ENCODE measurements at places on chromosomes 2 and 18.

GRCh38 chr2:193240752-193241151, 1046.0 kb upstream of the TMEFF2 start:
- no peak for DNase-seq

DNA sequence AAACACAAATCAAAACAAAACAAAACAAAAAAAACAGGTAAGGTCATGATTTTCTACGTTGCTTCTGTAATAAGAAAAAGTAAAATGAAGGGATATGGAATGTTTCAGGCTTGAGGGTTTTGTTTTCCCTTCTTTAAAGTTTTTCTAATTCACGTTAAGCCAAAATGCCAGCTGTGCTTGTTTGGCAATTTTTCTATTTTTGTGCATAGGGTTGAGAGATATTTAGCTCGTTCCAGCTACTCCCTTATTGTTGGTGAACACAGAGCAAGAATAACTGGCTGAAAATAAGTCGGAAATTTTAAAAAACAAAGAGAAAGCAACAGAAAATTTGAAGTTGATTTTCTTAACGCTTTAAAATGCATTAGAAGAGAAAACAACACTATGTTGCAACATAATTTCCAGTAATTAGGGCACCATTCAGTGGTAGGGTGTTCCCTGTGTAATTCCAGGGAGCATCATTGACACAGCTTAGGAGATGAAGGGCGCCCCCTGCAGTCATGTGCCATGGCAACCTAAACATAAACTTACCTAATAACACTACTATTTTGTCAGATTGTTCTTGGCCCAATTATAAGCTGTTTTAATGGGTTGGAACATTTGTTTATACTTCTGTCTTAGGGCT, 99.5 kb downstream of the DTNA start:
- DNase-seq = no peak

- DNase-seq = no peak
Measured at GRCh38 chr2:177992992-177993391, 79.6 kb downstream of the PDE11A start.

DNA sequence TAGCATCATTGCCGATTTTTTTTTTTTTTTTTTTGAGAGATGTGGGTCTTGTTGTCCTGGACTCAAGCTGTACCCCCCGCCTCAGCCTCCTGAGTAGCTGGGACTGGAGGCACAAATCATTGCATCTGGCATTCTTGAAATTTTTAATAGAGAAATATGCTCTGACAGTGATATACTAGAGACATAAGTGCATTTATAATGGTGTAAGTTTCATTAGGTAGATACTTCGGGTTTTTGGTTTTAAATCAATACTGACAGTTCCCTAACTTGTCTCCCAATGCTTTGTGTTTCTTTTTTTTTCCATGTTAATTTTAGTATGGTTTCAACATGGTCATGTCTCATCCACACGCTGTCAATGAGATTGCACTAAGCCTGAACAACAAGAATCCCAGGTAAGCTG, 138.7 kb downstream of the PRPF40A start:
- DNase-seq = no peak

DNA sequence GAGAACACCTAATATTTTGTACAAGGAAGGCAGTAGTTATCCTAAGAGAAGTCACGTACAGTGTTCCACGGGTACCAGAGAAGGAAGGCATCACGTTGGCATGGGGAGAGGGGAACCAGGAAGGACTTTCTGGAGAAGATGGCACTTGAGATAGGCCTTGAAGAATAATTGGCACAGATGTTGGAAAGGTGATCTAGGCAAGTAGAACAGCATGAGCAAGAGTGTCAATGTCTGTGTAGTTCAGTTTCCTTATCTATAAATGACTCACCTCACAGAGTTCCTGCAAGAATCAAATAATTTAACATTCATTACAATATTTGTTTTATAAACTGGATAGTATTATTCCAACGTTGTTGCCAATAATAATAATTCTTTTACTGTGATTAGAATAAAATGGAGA, 48.3 kb upstream of the BZW1 start:
- DNase-seq = no peak

DNA sequence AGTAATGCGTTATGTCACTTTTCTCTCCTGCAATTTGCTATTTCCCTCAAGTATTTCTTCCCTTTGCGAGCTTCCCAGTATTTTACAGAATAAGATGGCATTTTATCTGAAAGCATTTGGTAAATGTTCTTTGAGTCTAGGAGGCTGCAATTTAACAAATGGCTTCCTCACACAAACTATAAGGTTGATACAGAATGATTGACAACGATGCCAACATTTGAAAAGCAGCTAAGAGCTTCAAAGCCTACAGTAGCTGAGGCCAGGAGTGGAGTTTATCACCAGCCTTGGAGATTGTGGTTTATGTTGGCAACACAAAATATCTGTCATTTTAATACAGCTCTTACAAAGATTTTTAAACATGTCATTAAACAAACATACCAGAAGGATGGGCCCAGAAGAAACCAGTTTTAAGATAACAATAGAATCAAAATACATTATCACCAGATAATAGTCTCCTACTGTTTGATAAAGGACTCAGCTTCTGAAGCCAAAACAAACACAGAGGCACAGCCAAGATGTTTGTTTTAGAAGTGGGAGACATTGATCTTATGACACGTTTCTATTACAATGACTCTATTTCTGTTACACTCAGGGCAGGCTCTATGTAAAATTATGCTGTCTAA, 711.4 kb upstream of the ACVR2A start:
- no peak for DNase-seq

DNA sequence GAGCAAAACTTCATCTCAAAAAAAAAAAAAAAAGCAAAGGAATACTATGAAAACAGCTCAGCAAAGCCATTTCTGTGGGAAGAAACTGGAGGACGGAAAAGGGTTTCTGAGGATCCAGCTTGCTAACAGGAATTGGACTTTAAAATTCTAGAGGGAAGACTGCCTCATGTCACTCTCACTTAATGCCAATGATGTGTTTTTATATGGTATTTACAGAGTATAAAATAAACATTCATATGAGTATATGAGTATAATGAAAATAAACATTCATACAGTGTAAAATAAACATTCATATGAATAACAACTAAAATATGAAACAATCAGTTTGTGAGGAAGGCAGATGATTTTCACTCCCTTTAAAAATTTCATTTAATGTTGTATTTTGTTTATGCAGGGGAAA, 43.9 kb downstream of the CHMP3 start:
- no peak for DNase-seq

GRCh38 chr2:63587814-63588384, 378 bp downstream of the WDPCP start:
- no peak for DNase-seq

- DNase-seq = no peak
Measured at GRCh38 chr18:7940971-7941370, 373.9 kb downstream of the PTPRM start.

GRCh38 chr18:21164548-21165095, 53.0 kb upstream of the ROCK1 start:
- no peak for DNase-seq

Measured in activated T-helper 1 cell treated with anti-CD3 and anti-CD28 coated beads, Interleukin-2, amount 50 U/mL, for 16 hours (primary cell).